ENCODE measurements at places on chromosomes 2 and 18. TPM values are rescaled to one million over a fixed set of nuclear protein-coding genes. Genes with fewer than 3 reads are reported as not detected.

IL18R1 gene
- total RNA-seq, result 22.2 TPM

MC4R gene
- not detected for total RNA-seq

RFTN2 gene
- total RNA-seq, result 18.9 TPM

ZNF396 gene
- 4.1 TPM for total RNA-seq

GRCh38 chr2:236623816-236624215, 54.2 kb downstream of the ACKR3 start:
- no peak for DNase-seq

- no peak for DNase-seq
Observed at GRCh38 chr2:241516520-241516965, 8.2 kb upstream of the STK25 start.

DNA sequence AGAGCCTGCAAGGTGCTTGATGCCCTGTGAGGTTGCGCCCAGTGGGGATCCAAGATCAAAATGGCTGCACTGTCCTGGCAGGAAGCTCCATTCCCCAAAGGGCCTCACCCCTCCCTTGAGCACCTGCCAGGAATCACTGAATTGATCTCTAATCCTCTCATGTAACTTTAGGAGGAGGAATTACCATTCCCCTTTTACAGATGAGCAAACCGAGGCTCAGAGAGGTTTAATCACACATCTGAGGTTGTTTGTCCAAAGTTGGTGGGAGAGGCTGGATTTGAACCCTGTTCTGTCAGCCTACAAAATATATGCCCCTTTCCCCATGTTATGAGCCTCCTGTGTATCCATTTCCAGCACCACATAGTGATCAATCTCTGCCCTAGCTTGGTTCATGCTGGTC, 10.5 kb downstream of the ASIC4 start:
- DNase-seq, result no peak

DNA sequence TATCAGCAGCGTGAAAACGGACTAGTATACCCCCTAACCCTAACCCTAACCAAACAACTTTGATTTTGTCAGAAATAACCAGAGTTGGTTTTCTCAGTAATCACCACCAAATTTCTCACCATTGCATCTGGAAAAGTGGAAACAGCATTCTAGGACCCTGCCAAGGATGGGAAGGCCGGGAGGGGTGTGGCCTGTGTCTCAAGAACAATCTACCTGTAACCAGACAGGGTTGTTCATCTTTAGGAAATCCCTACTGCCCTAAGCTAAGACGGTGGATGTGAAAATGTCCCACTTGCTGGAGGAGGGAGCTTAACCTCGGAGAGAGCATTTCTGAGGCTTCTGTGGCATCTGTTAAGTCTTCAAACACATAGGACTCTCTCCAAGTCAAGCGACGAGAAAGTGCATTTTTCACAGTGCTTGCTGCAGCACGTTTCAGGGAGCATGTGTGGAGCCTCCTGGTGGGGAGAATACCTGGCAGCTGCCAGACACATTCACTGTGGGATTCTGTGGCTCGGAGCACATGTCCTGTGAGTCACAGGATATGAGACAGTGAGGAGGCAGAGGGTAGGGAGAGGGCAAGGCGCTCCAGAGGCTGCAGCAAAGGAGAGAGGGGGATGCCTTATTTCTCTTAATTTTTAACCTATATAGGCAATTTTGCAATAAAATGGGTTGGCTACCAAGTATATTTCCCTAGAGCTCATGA, 207.5 kb downstream of the SPP2 start:
- DNase-seq, result no peak

DNA sequence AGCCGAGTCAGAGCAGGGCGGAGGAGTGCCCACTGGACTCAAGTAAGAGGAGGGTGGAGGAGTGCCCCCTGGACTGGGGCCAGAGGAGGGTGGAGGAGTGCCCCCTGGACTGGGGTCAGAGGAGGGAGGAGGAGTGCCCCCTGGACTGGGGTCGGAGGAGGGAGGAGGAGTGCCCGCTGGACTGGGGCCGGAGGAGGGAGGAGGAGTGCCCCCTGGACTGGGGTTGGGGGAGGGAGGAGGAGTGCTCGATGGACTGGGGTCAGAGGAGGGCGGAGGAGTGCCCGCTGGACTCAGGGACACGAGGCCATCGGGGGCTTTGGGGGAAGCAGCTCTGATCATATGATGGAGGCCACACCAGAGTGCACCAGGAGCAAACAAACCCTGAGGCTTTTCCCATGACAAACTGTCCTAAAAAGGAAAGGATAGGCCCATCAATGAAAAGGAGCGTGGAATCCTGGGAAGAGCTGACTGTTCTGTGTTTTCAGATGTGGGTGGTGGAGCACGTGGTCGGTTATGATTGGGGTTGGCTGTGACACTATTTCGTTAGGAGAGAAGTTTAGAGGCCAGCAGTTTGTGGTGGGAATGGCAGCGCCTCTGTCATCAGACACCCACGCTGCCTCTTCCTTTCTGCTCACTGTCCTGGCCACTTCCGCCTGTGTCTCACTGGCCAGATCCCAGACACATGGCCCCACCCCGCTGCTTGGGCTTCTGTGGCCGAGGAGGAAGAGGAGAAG, 24.5 kb upstream of the HPCAL1 start:
- DNase-seq, result no peak

DNA sequence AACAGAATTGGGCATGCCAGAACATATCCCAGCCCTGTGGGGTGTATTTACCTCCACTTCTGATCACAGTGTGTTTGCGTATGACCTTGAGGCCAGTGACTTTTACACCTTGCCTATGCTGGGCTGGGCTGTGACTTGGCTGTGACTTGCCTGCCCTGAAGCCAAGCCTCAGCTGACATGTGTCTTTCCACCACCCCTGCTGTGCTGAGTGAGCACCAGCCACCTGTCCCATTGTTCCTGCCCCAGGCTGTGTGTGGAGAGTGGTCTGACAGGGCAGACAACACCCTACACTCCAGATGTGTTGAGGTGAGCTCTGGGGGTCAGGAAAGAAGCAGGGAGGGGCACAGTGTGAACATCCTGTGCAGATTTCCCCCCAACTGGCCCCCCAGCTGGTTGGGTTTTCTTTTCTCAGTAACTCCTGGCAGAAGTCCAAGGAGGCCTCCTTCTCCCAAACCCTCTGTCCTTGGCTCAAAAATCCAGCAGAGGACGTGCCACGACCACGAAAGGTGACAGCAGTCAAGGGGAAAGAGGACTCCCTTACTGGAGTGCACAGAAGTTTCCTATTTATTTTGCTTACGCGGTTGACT, 5.1 kb upstream of the STEAP3 start:
- DNase-seq, result no peak

DNA sequence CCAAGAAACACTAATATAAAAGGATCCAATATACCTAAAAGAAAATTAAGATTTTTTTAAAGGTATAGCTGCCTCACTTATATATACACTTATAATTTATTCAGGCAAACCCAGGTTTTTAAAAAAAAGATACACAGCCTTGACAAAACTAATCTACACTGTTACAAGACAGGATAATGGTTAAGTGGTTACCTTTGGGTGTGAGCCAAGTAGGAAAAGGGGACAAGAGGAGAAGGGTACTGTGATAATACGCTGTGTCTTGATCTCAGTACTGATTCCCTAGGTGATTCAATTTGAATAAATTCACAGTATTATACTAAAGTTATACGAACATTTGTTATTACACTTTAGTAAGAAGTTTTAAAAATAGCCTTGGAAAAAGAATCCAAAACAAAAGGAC, 30.6 kb downstream of the KLHL41 start:
- no peak for DNase-seq

All from thoracic aorta (tissue), 2 donors.